ENCODE measurements at places on chromosomes 5 and 9.

DNA sequence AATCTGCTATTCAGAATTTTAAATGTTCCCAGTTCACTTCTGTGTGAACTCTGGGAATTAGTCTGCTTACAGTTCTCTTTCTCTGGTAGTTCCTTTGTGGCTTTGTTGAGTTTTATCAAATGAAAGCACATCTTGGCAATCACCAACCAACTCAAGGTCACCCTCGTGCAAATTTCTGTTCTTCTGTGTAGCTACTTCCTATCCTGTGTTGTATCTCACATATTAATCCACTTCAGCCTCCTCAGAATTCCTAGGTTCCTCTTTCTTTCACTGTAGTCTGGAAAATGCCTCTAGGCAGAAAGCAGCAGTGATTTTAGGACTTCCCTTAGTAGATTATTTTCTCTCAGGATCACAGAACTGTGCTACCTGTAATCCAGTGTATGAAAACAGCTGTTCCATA, 100.3 kb downstream of the AUH start:
- no peaks in the 10 kb centered on the region for H3K27me3 ChIP-seq
- no peak overlapping the region for H3K4me3 ChIP-seq
- DNase-seq, result no peak
- no peak overlapping the region for H3K27ac ChIP-seq
- no peaks in the 10 kb centered on the region for H3K4me1 ChIP-seq

GRCh38 chr5:158911693-158912363, 187.9 kb downstream of the EBF1 start:
- H3K36me3 ChIP-seq, result no peaks in the 10 kb centered on the region
- no peaks in the 10 kb centered on the region for H3K4me1 ChIP-seq
- H3K27ac ChIP-seq, result no peak overlapping the region
- DNase-seq, result no peak

DNA sequence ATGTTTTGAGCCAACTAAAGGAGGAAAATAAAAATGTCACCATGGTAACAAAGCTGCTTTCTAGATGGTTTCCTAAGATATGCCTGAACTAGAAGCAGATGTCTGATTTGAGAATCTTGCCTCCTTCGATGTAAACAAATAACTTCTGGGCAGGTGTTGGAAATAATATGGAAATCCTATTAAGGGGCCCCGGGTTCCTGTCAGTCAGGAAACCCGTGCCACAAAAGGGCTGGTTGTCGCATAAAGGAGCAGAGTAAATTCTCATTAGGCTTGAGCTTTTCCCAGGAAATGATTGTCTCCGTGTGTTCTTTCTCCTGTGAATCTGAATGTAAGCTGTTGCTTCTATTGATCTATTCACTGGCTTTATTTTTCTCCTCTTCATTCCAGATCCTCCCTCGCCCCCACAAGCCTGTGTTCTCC, 90.8 kb downstream of the TLE4 start:
- no peak for DNase-seq
- H3K4me3 ChIP-seq, result no peak overlapping the region
- H3K27me3 ChIP-seq, result no peaks in the 10 kb centered on the region
- no peak overlapping the region for H3K27ac ChIP-seq
- H3K4me1 ChIP-seq, result no peaks in the 10 kb centered on the region
- H3K36me3 ChIP-seq, result no peaks in the 10 kb centered on the region

- H3K4me3 ChIP-seq, result no peak overlapping the region
- peaks cover 5% of the 10 kb centered on the region for H3K36me3 ChIP-seq
- peak; percentile 85 for DNase-seq
- H3K4me1 ChIP-seq, result peaks cover 71% of the 10 kb centered on the region
These were observed 45.7 kb upstream of the ORM1 start for GRCh38 chr9:114276908-114277821.

- no peaks in the 10 kb centered on the region for H3K4me1 ChIP-seq
- no peak overlapping the region for H3K27ac ChIP-seq
- no peaks in the 10 kb centered on the region for H3K36me3 ChIP-seq
- no peak for DNase-seq
- H3K4me3 ChIP-seq, result no peak overlapping the region
- H3K27me3 ChIP-seq, result no peaks in the 10 kb centered on the region
These were observed 76.2 kb upstream of the IL6ST start for GRCh38 chr5:56070851-56071465.

DNA sequence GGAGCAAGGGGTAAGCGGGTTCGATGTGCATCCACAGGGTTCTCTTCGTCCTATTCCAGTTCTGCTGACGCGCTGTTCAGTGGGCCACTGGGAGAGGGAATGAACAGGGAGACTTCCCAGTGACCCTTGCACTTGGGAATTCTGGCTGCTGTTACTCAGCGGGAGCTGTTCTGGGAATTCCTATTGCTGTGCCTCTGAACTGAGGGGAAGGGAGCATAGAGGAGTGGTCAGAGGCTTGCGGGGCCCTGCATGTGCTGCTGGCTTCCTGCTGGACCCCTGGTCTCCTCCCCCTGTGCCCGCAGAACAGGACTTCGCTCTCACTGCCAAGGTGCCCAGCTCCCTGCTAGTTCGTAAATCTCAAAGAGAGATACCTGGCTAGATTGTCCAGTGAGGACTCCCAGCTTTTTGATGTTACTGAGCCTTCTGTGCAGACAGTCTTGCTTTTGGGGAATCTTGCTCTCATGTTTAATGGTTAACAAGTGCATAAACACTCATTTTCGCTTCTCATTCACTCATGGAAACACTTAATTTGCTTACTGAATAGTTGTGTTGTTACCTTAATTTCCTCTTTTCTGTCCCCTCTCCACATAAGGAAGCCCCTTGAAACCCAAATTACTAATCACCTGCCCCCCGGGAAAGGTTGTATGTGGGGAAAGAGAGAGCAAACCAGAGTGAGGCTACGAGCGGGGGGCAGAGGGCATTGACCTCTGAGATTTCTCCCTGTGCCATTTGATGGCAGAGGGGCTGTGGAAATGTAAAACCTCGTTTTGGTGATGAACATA, 5.9 kb downstream of the TRIO start:
- H3K36me3 ChIP-seq, result no peaks in the 10 kb centered on the region
- H3K27me3 ChIP-seq, result no peaks in the 10 kb centered on the region
- no peak overlapping the region for H3K4me3 ChIP-seq
- H3K27ac ChIP-seq, result no peak overlapping the region
- DNase-seq, result no peak

DNA sequence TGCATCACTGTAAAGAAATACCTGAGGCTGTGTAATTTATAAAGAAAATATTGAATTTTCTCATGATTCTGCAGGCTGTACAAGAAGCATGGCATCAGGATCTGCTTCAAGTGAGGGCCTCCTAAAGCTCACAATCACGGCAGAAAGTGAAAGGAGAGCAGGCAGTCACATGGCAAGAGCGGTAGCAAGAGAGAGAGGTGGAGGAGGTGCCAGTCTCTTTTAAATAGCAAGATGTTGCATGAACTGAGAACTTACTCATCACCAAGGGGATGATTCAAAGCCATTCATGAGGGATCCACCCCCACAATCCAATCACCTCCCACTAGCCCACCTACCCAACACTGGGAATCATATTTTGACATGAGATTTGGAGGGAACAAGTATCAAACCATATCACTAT, 184.5 kb upstream of the PAPPA start:
- DNase-seq, result no peak
- H3K27ac ChIP-seq, result no peak overlapping the region
- no peaks in the 10 kb centered on the region for H3K4me1 ChIP-seq
- no peak overlapping the region for H3K4me3 ChIP-seq

- no peaks in the 10 kb centered on the region for H3K4me1 ChIP-seq
- H3K4me3 ChIP-seq, result no peak overlapping the region
- no peak for DNase-seq
These were observed 201.8 kb downstream of the GLIS3 start for GRCh38 chr9:4098031-4098430.

Measured in keratinocyte (primary cell).